ENCODE measurements at places on chromosomes 5 and 9. TPM values are rescaled to one million over a fixed set of nuclear protein-coding genes. Genes with fewer than 3 reads are reported as not detected.

CCNJL gene
- 1.6 TPM for total RNA-seq

PCDHB8 gene
- 0.35 TPM for total RNA-seq

PIP5KL1 gene
- 0.94 TPM for total RNA-seq

SCAI gene
- 5.0 TPM for total RNA-seq

NXNL2 gene
- 0.45 TPM for total RNA-seq

IQGAP2 gene
- total RNA-seq: 1.2 TPM

CD274 gene
- 3.1 TPM for total RNA-seq

ANKRD31 gene
- total RNA-seq: 0.08 TPM

SCGB3A1 gene
- not detected for total RNA-seq

SLC6A7 gene
- total RNA-seq: not detected

PTPRD gene
- total RNA-seq: 5.4 TPM

FGFR4 gene
- total RNA-seq: 0.12 TPM

GKAP1 gene
- total RNA-seq: 0.35 TPM

LRRTM2 gene
- total RNA-seq: under 0.01 TPM

OSTF1 gene
- 40.1 TPM for total RNA-seq

TMEM215 gene
- not detected for total RNA-seq

LPAR1 gene
- total RNA-seq: 105 TPM

OLFML2A gene
- 0.98 TPM for total RNA-seq

SLC6A18 gene
- total RNA-seq: not detected

LHX3 gene
- not detected for total RNA-seq

F12 gene
- total RNA-seq: 0.90 TPM

PTGR1 gene
- total RNA-seq: 37.2 TPM

HSPB3 gene
- total RNA-seq: 0.45 TPM

PFDN1 gene
- 48.4 TPM for total RNA-seq

MOB3B gene
- 0.15 TPM for total RNA-seq

SOWAHA gene
- total RNA-seq: not detected

ACOT12 gene
- not detected for total RNA-seq

TTC33 gene
- total RNA-seq: 14.9 TPM

HTR1A gene
- total RNA-seq: not detected

PFN3 gene
- not detected for total RNA-seq

OR1J2 gene
- total RNA-seq: 0.30 TPM

ACTBL2 gene
- 0.23 TPM for total RNA-seq

RMRP gene
- 21,628 TPM for total RNA-seq

SLCO6A1 gene
- not detected for total RNA-seq

APBB3 gene
- 38.1 TPM for total RNA-seq
